Placental pericyte (primary cell): ENCODE measurements at places on chromosomes 1 and 21. TPM values are rescaled to one million over a fixed set of nuclear protein-coding genes. Genes with fewer than 3 reads are reported as not detected.

The SLC1A7 gene
- 0.14 and 3.7 TPM in 2 replicates for total RNA-seq

The ALX3 gene
- total RNA-seq = not detected in 2 replicates

The SLC30A10 gene
- not detected in 2 replicates for total RNA-seq

The MPL gene
- total RNA-seq = 0.86 TPM in 1 of 2 replicates, not detected in the other

The TSPAN2 gene
- not detected in 2 replicates for total RNA-seq

The KIAA0040 gene
- total RNA-seq = 0.66 and 1.1 TPM in 2 replicates

The MPC2 gene
- 16.0 and 29.9 TPM in 2 replicates for total RNA-seq

The TTLL10 gene
- not detected in 2 replicates for total RNA-seq

The CYP4A11 gene
- total RNA-seq = not detected in 2 replicates

The KLF17 gene
- under 0.01 and 0.14 TPM in 2 replicates for total RNA-seq

The NEXN gene
- total RNA-seq = 5.7 and 10.2 TPM in 2 replicates

The SPRR2F gene
- total RNA-seq = not detected in 2 replicates

The PTPN22 gene
- total RNA-seq = under 0.01 and 2.0 TPM in 2 replicates

The FMOD gene
- 0.29 and 7.9 TPM in 2 replicates for total RNA-seq

The TCHH gene
- total RNA-seq = under 0.01 and 0.14 TPM in 2 replicates

The TFF1 gene
- not detected in 2 replicates for total RNA-seq

The NR1I3 gene
- total RNA-seq = not detected in 2 replicates

The CR1 gene
- total RNA-seq = under 0.01 TPM in 1 of 2 replicates, not detected in the other

The SIPA1L2 gene
- total RNA-seq = 7.6 and 21.4 TPM in 2 replicates
